ENCODE measurements at places on chromosomes 5 and 9.

GRCh38 chr5:122469384-122469919, 157.4 kb downstream of the SNCAIP start:
- no peak for DNase-seq

GRCh38 chr5:38466424-38467189, 89.8 kb downstream of the LIFR start:
- DNase-seq, result no peak

DNA sequence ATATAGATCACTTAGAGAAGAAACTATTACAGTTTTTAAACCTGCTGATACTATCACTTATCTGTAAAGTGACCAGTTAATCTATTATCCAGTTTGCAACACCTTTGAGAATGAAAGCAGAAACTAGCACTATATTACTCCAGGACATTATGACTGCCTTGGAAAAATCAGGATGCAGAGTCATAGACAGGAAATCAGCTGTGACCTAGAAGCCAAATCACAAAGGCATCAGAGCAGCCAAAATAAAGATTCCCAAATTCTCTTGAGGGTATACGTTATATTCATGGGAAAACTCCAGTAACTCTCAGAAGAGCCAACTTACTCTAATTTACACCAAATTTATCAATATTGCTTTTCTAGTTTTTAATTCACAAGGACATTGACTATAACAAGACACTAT, 49.9 kb downstream of the CDO1 start:
- no peak for DNase-seq

- DNase-seq, result no peak
Measured at GRCh38 chr5:153700940-153701339, 210.5 kb downstream of the GRIA1 start.

DNA sequence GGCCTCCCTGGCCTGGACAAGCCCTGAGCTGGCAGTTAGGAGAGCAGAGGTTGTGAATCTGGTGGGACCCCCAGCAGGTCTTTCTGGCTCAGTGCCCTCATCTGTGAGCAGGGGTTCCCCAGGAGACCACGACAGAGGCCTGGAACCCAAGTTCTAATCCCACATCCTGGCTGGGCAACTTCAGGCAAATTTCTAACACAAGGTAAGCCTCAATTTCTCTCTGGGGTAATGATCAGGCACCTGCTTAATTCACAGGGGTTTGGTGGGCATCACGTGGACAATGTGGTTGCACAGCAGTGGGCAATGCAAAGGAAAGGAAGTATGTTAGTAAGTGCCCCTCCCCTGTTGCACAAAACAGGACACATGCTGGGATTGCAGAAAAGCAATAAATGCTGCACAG, 1.9 kb upstream of the KCNIP1 start:
- DNase-seq, result no peak

Measured in activated CD8-positive, alpha-beta memory T cell treated with anti-CD3 and anti-CD28 coated beads, Interleukin-2, amount 10 ng/mL, durations not matched to agents 7 days and 5 days (primary cell).